Activated T-helper 17 cell treated with anti-CD3 and anti-CD28 coated beads, Interleukin-2, amount 50 U/mL, for 72 hours (primary cell): ENCODE measurements at places on chromosomes 11 and 22. TPM values are rescaled to one million over a fixed set of nuclear protein-coding genes. Genes with fewer than 3 reads are reported as not detected.

DNA sequence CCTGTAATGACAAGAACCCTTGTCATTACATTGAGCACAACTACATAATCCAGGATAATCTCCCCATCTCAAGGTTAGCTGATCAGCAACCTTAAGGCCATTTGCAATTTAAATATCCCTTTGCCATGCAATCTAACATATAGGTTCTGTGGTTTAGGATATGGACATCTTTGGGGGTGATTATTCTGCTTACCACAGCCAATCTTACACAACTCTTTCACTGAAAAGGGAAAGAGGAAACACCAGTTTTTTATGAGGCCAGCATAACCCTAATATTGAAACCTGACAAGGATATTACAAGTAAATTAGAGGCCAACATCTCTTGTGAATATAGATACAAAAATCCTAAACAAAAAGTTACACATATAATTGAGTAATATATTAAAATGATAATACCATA lies 78.5 kb downstream of the CYP2R1 start:
- H3K4me3 ChIP-seq, result no peak overlapping the region
- no peaks in the 10 kb centered on the region for H3K27me3 ChIP-seq
- no peak overlapping the region for H3K27ac ChIP-seq

GRCh38 chr11:14079011-14079410 lies 116.5 kb downstream of the SPON1 start:
- peak overlapping the region; percentile 64 for H3K27ac ChIP-seq
- peak; percentile 43 for ATAC-seq
- H3K4me1 ChIP-seq, result peaks cover 44% of the 10 kb centered on the region
- no peaks in the 10 kb centered on the region for H3K27me3 ChIP-seq

GRCh38 chr11:87779276-87780067 lies 395.8 kb downstream of the RAB38 start:
- no peaks in the 10 kb centered on the region for H3K27me3 ChIP-seq
- no peak overlapping the region for H3K4me3 ChIP-seq

- H3K4me1 ChIP-seq, result no peaks in the 10 kb centered on the region
- no peak overlapping the region for H3K27ac ChIP-seq
- no peaks in the 10 kb centered on the region for H3K36me3 ChIP-seq
- no peak overlapping the region for H3K4me3 ChIP-seq
- no peak for ATAC-seq
- H3K27me3 ChIP-seq, result no peaks in the 10 kb centered on the region
Observed at GRCh38 chr22:45242778-45243191, 2.1 kb upstream of the KIAA0930 start.

- H3K36me3 ChIP-seq, result peaks cover 5% of the 10 kb centered on the region
- H3K4me1 ChIP-seq, result peaks cover 17% of the 10 kb centered on the region
- peak overlapping the region; percentile 65 for H3K4me3 ChIP-seq
- H3K27ac ChIP-seq, result peak overlapping the region; percentile 82
Observed at GRCh38 chr22:46591930-46592329, 28.3 kb upstream of the GRAMD4 start.

GRCh38 chr22:41660416-41660815 lies 28.3 kb downstream of the SNU13 start:
- H3K36me3 ChIP-seq, result peaks cover 95% of the 10 kb centered on the region
- no peak overlapping the region for H3K4me3 ChIP-seq
- ATAC-seq, result no peak
- H3K4me1 ChIP-seq, result no peaks in the 10 kb centered on the region
- no peaks in the 10 kb centered on the region for H3K27me3 ChIP-seq

- H3K4me3 ChIP-seq, result no peak overlapping the region
- no peak for ATAC-seq
- H3K4me1 ChIP-seq, result no peaks in the 10 kb centered on the region
- H3K27ac ChIP-seq, result no peak overlapping the region
Observed at GRCh38 chr11:46247659-46248058, 29.8 kb upstream of the CREB3L1 start.

GRCh38 chr11:110087812-110088534 lies 5.2 kb upstream of the ZC3H12C start:
- no peak overlapping the region for H3K27ac ChIP-seq
- no peak for ATAC-seq

DNA sequence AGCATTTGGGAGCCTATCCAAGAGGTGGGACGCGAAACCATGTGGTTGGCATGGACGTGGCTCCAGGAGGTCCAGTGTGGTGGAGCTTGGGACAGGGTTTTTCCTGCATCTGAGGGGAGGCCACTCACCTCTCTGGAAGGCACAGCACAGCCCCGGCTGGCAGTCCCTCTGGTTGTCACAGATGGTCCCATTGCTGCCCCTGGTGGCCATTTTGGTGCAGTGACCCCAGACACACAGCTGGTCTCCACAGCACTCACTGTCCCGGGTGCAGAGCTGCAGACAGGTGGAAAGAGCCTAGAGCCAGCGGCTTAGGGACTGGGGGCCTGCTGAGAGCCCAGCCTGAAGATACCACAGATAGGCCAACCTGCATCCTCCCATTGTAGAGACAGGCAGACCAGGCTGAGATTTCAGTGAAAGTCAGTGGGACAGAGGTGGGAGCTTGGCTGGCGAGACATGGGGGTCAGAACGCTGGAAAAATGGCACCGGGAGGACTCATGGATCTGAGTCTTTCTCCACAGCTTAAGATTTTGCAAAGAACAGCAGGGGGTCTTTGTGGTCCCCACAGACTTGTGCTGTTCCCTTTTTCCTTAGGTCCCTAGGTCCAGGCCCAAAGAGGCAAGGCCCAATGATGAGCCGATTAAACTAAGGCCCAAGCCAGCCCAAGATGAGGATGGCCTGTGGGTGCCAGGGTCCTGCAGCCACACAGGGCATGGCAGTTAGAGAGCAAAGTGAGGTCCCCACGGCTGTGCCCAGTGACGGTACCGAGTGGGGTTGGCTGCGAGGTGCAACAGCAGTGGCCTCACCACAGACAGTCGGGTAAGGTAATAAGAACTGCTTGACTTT lies 41.4 kb downstream of the DKK3 start:
- no peaks in the 10 kb centered on the region for H3K27me3 ChIP-seq
- no peak overlapping the region for H3K27ac ChIP-seq
- H3K4me1 ChIP-seq, result peaks cover 3% of the 10 kb centered on the region
- ATAC-seq, result peak; percentile 88

Gene SYT13
- not detected for total RNA-seq

Gene LDLRAD3
- total RNA-seq, result 0.19 TPM

Gene TSSK2
- total RNA-seq, result not detected

Gene BIRC3
- total RNA-seq, result 124 TPM

Gene DDIAS
- total RNA-seq, result 17.3 TPM

Gene IFITM10
- 0.42 TPM for total RNA-seq

Gene MRGPRE
- not detected for total RNA-seq

Gene TMEM184B
- total RNA-seq, result 36.5 TPM
